ENCODE measurements at places on chromosomes 7 and 10.
A peak's percentile ranks its signal among the peaks of the same experiment; 100 is the strongest.

- peak; percentile 53 for DNase-seq
These were observed 82.9 kb downstream of the ELFN1 start for GRCh38 chr7:1752771-1753563.

DNA sequence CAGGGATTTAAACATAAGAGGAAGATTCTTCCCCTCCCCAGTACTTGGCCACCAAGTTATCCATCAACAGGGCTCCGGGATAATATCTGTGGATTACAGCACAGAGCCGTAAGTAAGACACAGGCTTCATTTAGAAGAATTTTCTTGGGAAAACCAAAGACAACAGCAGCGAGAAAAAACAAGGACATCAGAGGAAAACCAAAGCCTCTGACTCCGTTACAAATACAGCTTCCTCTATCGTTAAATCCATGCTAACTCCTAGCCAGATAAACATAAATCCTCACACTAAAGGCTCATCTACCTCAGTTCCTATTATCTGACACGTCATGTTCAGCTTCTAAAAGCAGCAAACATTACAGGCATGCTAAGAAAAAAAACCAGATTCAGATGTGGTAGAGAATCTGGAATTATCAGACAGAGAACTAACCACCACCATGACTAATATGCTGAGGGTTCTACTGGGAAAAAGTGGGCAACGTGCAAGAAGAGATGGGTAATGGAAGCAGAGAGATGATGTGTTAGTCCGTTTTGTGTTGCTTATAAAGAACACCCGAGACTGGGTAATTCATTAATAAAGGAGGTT lies 48.4 kb downstream of the BRI3 start:
- no peak for DNase-seq

- DNase-seq = no peak
These were observed 52.1 kb downstream of the MPP7 start for GRCh38 chr10:28250782-28251181.

- DNase-seq = no peak
These were observed 29.8 kb downstream of the COL28A1 start for GRCh38 chr7:7505915-7506314.

GRCh38 chr10:132036887-132037675 lies 28.7 kb upstream of the JAKMIP3 start:
- no peak for DNase-seq

DNA sequence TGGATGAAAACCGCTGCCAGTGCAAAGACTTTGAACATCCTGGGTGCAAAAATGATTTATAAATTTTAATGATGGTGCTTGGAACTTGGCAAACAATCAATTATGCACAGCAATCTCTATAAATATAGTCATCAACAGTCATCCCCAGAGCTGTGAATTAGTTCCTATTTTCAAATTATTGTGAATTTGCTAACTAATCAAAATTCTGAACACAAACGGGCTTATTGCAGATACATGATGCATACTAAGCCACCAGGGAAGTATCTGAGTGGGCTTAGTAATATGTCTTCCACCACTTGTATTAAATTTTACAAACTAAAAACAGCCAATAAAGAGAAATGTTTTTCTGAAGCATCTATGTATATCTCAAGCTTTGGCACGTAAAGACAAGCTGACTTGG lies 165.2 kb downstream of the CALCR start:
- DNase-seq = no peak

DNA sequence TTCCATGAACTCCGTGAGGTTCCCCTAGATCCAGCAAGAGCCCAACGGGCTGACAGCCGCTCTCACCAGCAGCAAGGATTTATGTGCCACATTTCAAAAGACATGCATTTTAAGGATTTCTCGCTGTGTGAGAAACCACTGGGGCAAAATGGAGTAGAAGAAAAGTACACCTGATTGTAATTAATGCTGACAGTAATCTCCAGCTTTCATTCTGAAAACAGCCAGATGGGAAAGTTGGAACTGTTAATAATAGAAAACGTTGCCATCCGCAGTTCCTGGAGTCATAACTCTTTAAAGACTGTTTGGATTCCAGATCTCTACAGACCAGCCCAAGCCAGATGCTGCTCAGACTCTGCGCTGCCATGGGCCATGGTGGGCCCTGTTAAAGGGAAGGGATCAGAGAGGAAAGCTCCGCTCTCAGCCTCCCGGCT lies 216.9 kb upstream of the GLI3 start:
- DNase-seq = no peak

DNA sequence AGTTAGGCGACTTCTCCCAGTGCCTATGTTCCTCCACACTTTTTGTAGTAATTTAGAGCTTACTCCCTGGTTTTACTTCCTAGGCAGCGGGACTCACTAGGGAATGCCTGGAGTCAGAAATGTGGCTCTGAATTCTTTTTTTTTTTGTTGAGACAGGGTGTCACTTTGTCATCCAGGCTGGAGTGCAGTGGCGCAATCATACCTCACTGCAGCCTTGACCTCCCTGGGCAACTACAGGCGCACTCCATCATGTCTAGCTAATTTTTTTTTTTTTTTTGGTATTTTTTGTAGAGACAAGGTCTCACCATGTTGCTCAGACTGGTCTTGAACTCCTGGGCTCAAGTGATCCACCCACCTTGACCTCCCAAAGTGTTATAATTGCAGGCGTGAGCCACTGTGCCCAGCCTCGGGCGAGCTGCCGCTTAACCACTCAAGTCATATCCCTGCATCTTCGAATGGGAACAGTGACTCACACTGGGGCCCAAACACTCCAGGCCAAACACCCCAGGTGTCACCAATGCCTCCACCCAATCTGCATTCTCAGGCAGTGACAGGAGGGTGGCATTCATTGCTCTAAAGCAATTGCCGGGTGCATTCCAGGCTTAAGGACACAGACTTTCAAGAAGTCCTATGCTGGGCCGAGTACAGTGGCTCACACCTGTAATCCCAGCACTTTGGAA lies 19.6 kb downstream of the RGS10 start:
- DNase-seq = no peak

DNA sequence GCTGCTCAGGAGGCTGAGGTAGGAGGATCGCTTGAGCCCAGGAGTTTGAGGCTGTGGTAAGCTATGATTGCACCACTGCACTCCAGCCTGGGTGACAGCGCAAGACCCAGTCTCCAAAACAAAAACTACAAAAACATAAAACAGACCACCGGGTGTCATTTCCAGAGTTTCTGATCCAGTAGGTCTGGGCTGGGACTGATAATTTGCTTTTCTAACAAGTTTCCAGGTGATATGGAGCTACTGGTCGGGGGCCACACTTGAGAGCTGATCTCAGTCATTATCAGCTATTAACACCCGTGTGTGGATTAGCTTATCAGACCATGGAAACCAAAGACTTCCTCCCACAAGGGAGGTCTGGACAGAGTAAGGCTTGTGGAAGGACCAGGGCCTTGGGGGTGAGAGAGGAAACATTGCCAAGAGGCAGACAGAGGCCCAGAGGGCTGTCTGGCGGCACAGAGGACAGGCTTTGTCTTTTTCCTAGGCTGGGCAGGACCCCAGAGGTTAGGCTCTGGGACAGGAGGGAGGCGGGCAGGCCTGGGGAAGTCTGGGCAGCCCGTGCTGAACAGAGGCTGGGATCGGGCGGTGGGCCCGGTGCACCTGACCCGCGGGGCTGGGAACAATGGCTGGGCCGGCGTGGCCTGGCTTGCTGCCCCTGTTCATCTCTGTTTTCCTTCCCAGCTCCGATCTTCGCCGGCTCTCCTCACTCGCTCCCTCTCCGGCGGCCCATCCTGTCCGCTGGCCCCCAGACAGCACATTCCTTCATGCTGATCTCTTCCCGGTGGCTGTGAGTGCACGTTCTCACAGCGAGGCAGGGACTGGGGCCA lies 25.2 kb downstream of the TMEM270 start:
- DNase-seq = no peak

GRCh38 chr7:148266795-148267194 lies 323.8 kb upstream of the C7orf33 start:
- no peak for DNase-seq

Measured in germinal center (tissue), 1 donor.